SK-N-SH treated with all-trans-retinoic acid at 6 μM for 48 hours (cell line): ENCODE measurements at places on chromosomes 6 and 20.
A peak's percentile ranks its signal among the peaks of the same experiment; 100 is the strongest.

GRCh38 chr6:159633196-159633595 lies 59.8 kb downstream of the SOD2 start:
- peak; percentile 92 for ATAC-seq

DNA sequence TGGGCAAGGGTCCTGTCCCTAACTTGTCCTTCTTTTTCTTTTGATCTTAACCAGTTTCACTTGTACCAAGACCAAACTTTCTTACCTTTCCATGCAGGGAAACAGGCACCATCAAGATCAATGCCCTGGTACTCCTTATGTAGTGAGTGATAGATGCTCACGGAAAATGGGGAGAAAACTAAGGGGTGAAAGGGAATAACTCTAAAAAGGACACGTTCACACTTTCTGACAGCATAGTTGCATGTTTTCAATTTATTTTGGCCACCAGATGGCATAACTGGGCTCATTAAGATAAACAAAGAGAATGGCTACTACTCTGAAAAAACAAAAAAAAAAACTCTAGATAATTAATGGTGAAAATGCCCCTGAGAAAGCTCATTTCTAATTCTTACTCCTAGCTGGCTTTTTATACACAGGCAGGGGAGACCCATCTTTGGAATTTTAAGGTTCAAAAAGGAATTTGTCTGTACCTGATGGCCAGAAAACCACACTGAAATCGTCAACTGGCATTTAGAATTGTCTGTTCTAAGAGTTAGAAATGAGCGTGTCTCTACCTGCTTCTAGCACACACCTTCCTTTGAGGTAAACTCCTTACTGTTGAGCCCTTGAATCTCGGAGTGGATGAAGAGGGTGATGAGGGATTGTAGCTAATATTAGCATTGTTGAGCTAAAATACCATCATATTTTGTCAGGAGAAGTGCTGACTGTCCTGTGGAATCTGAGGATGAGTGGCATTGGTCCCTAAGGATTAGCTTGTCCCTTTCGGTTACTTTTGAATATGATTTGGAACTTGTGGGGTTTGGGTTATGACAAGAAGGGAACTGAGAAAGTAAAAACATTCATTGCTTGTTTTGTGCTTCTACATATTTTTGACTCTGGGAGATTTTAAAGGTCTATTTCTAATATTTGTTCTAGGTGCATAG lies 62.2 kb upstream of the DDR1 start:
- ATAC-seq: peak; percentile 53; the same call in 2 of the 3 replicates

DNA sequence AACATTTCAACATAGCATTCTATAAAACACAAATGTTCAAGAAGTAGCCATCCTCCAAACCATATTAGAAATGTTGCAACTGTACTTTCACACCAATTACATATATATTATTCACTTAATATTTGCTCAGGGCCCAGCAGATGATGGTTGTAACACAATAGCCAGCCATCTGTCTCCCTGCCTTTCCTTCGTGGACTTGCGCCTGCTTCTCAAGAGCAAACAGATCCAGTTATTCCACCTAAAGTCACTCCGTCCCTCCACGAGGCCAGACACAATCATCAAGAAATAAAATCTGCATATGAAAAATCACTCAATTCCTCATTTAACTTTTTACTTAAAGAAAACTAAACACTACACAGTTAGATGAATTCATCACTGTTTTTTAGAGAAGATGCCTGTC lies 160.4 kb downstream of the RALGAPA2 start:
- no peak for ATAC-seq

- ATAC-seq: no peak
Observed at GRCh38 chr20:4138056-4138455, 122.7 kb upstream of the RNF24 start.

DNA sequence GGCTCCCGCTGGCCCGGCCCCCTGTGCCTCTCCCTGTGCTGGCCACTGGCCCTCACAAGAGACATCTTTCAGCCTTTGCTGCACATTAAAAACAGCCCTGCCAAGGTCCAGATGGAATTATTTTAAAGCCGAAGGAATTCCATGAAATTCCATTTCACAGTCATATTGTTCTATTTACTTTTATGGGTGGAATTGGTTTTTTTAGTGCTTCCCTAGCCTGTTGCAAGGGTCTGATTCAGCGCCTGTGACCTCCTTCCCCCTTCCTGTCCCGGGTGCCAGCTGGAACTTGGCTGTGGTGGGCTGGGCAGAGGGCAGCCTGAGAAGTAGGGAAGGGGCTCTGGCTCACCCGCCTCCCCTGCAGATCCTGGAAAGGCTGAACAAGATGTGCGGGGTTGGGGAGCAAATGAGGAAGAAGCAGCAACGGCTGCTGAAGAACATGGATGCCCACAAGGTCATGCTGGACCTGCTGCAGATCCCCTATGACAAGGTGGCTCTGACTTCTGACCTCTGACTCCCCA lies 34.3 kb downstream of the UQCC2 start:
- peak; percentile 5; the same call in 1 of the 3 replicates for ATAC-seq

DNA sequence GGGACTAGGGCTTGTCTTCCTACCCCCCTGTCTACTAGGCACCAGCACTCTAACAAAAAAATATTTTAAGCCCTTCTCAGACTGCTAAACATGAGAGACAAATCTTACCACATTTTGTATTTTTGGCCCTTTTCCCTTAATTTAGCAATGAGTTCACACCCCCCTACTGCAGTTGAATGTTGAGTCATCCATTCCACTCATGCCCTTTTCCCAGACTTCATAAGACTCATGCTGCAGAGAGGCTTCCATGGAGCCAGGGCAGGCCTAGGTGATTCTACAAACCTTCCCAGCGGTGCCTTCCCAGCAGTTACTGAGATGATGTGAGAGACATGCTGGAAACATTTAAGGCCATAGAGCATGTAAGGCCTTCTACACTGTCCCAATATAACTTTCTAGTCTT lies 53.9 kb downstream of the PXDC1 start:
- ATAC-seq: no peak; the same call in 2 of the 3 replicates

DNA sequence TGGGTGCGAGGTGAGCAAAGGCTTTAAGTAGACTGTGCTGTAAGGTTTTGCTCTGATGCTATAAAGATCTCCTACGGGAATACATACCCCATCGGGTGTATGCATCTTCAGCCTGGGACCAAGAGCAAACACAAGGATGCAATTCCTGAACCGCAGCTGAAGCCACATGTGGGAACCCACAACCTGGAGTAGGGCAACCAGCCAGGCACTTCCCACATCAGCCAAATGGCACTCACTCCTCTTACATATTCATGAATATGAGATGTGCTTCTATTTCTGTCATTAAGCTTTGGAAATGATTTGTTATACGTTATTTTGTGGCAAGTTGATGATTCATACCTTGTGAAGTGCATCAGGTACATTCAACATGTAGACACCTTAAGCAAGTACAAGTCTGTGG lies 619.2 kb downstream of the C6orf118 start:
- no peak for ATAC-seq

- ATAC-seq: no peak
Observed at GRCh38 chr6:136535017-136535765, 15.0 kb downstream of the MAP7 start.

- no peak for ATAC-seq
Observed at GRCh38 chr6:84399003-84399402, 171.6 kb upstream of the CEP162 start.

DNA sequence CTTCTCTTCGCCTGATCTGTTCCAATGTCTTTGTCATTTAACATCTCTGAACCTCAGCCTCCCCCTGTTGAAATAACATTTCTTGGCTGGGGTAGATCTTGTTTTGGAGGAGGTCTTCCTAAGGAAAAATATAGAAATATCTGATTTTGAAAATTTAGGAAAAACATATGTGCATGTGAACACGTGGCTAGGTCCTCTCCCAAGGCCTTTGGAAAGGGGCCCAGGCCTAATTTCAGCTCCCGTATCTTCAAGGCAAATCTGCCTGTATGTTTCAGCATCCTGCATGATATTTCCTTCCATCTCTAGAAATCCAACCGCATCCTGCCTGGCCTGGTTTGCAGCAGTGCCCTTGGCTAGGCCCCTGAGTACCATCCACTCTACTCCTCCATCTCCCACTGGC lies 261.2 kb downstream of the PHACTR1 start:
- ATAC-seq: no peak

DNA sequence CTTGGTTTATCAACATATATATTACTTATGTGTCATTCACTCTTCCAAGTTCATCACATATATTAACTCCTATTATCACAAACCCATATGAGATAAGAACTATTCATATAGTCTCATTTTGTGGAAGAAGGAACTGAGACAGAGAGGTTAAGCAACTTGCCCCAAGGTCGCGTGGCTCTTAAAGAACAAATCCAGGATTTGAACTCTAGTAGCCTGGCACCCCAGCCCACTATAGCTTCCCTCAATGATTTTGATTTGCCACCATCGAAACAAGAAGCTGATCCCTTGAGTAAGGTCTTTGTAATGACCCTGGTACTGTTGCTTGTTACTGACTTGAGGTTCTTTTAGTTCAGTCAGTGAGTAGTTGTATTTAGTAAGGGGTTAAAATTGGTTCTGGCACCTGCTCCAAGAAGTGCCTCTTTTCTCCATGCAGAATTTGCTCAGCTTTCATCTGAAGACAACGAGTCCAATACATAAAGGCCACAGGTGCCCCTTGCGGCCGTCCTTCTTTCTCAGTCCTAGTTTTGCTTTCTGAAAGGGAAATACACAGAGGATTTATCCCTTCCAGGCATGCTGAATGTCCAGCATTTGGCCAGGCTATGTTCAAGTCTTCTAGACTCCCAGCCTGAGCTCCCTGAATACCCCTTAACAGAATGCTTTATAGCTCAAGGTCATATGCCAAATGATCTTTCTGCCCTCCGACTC lies 253.0 kb downstream of the TBC1D7 start:
- no peak for ATAC-seq

GRCh38 chr20:47688385-47689381 lies 96.6 kb downstream of the SULF2 start:
- no peak for ATAC-seq

GRCh38 chr20:3134151-3134550 lies 25.5 kb downstream of the FASTKD5 start:
- no peak for ATAC-seq

DNA sequence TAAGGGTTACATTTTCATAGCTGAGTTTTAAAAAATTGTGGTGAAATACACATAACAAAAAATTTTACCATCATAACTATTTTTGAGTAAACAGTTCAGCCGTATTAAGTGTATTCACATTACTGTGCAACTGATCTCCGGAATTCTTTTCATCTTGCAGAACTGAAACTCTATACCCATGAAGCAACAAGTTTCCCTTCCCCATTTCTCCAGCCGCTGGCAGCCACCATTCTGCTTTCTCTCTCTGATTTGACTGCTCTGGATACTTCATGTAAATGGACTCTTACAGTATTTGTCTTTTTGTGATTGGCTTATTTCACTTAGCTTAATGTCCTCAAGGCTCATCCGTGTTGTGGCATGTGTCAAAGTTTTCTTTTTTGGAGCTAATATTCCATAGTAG lies 341.6 kb downstream of the QKI start:
- no peak for ATAC-seq

GRCh38 chr20:32982617-32983458 lies 21.4 kb downstream of the SUN5 start:
- no peak for ATAC-seq
